ENCODE measurements at places on chromosomes 13 and 19. TPM values are rescaled to one million over a fixed set of nuclear protein-coding genes. Genes with fewer than 3 reads are reported as not detected.

DNA sequence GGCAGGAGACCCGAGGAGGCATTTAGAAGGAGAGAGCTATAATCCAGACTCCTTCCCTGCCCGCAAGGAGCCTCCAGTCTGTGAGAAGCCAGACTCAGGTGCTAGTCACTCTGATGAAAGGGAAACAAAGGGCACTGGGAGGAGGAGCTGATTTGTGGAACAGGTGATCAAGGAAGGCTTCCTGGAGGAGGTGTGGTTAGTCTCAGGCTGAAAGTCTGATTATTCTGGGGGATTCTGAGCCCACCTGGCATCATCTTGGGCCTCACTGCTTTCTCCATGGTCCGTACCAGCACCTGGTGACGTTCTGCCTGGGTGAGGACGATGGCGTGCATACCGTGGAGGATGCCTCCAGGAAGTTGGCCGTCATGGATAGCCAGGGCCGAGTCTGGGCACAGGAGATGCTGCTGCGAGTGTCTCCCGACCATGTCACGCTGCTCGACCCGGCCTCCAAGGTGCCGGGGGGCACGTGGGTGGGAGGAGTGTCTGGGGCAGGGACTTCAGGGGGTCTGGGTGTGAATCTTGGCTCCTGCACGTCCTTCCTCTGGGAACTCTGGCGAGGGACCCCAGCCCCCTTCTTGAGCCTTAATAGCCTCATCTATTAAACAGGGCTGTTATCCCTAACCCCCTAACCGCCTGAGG is 3.9 kb downstream of the EPS8L1 start:
- H3K36me3 ChIP-seq = no peaks in the 10 kb centered on the region
- H3K4me1 ChIP-seq = peaks cover 30% of the 10 kb centered on the region
- no peak overlapping the region for H3K4me3 ChIP-seq
- peaks cover 48% of the 10 kb centered on the region for H3K27me3 ChIP-seq
- DNase-seq = no peak
- no peak overlapping the region for H3K27ac ChIP-seq

GRCh38 chr13:30043631-30043925 is 193.2 kb upstream of the UBL3 start:
- H3K4me1 ChIP-seq = no peaks in the 10 kb centered on the region
- H3K27ac ChIP-seq = no peak overlapping the region
- H3K36me3 ChIP-seq = no peaks in the 10 kb centered on the region
- DNase-seq = no peak
- H3K4me3 ChIP-seq = no peak overlapping the region

DNA sequence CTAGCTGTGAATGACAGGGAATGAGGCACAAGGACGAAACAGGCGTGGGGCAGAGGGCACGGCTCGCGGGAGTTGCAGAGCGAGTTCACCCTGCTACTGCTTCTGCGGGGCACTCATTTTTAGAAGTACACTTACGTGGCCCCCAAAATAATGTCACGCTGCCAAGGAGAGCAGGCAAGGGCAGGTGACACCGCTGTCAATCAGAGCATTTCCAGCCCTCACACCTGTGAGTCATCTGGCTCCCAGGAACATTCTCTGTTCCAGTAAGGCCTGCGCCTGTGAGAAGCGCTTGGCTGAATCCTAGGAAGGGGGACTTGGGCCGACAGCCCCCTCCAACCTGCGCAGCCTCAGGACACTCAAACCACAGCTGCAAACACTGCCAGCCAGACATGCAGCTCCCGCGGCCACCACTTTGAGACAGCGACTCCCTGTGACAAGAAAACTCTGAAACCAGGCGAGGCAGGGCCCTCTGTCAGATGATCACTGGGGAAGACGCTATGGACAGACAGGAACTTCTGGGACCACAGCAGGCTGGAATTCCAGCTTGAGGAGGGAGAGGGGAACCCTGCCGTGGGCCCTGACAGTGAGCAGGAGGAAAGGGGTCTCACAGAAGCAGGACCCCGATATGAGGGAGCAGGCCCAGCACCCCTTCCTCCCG is 12.7 kb downstream of the DOT1L start:
- H3K4me1 ChIP-seq = peaks cover 7% of the 10 kb centered on the region
- no peaks in the 10 kb centered on the region for H3K27me3 ChIP-seq
- no peak overlapping the region for H3K27ac ChIP-seq
- no peak overlapping the region for H3K4me3 ChIP-seq

The COG3 gene
- total RNA-seq = 41.5 TPM

GRCh38 chr13:113124211-113124970 is 1.8 kb downstream of the F10 start:
- H3K36me3 ChIP-seq = no peaks in the 10 kb centered on the region
- no peak overlapping the region for H3K27ac ChIP-seq
- H3K4me3 ChIP-seq = no peak overlapping the region
- H3K27me3 ChIP-seq = peaks cover 4% of the 10 kb centered on the region
